Activated CD4-positive, alpha-beta T cell treated with anti-CD3 and anti-CD28 coated beads, Interleukin-2, amount 10 ng/mL, durations not matched to agents 24 days and 14 days (primary cell): ENCODE measurements at places on chromosomes 16 and 17.

GRCh38 chr17:34384822-34385605 is 22.0 kb upstream of the CCL1 start:
- no peak for DNase-seq

- no peak for DNase-seq
Measured at GRCh38 chr17:51948128-51948527, 210.4 kb downstream of the CA10 start.

- DNase-seq = no peak
Measured at GRCh38 chr16:21637032-21637968, 15.1 kb downstream of the IGSF6 start.

DNA sequence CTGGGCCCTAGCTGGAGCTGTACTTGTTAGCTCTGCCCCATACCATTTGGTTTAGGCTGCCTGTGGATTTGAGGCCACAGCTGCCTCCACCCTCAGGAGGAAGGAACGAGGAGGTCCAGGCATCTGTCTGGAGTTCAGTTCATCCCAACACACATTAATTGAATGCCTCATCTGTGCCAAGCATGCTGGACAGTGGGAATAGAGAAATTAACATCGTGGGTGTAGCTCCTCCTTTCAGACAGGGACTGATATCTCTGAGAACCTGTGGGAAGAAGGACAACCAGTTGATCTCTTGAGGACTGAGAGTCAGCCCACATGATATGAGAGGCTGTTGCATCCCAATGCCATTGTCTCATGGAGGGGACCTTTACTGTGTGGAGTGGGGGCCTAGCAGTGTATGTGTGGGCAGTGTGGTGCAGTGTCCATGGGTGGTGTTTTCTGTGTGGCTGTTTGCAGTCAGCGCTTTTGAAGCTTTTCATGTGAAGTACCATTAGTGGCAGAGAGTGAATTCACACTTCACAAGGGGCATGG is 29.4 kb upstream of the DDX52 start:
- DNase-seq = no peak

GRCh38 chr16:1613728-1614455 is 1.7 kb downstream of the CRAMP1 start:
- peak; percentile 79 for DNase-seq

DNA sequence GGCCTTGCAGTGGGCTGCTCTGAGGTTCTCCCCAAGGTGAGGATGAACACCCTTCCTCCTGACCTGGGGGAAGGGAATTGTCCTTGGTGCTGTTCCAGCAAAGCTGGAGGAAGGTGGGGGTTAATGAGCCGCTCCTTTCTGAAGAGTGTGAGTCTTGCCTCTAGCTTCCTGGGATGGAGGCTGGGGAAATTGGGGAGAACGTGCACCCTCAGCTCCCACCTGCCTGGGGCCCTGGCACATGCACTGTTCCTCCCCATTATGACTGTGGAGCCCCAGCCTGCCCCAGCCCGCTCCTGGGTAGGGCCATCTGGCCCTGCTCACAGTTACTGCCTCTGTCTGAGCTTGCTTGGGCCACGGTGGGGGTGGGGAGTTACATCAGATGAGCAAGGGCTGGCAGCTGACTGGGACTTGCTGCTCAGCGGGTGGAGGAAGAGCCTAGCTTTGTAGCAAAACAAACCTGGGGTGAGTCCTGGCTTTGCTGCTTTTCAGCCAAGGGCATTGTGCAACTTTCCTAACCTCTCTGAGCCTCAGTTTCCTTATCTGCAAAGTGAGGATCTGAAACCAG is 11.1 kb downstream of the TNS4 start:
- DNase-seq = peak; percentile 77
